ENCODE measurements at places on chromosomes 7 and 10.
A peak's percentile ranks its signal among the peaks of the same experiment; 100 is the strongest.

GRCh38 chr10:82811621-82812020 is 936.6 kb downstream of the NRG3 start:
- no peak for DNase-seq

- no peak for DNase-seq
Measured at GRCh38 chr10:97503406-97503805, 4.7 kb downstream of the UBTD1 start.

DNA sequence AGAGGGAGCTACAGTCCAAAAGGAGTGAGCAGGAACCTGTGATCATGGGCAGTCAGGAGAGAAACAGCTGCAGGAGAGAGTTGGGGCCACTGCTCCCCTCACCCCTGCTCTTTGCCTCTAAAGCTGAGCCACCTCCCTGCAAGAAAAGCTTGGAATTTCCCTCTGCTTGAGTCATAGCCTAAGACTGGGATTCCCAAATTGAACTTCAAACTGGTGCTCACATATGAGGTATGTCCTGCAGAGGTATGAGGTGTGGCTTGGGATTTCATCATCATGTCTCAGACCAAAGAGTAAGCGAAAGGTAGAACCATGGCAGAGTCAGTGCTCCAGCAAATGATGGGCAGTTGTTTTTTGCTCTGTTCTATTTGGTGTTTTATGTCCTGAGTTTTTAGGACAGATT is 237.1 kb upstream of the NRP1 start:
- no peak for DNase-seq

GRCh38 chr10:7121154-7121797 is 289.6 kb downstream of the SFMBT2 start:
- DNase-seq, result peak; percentile 1

DNA sequence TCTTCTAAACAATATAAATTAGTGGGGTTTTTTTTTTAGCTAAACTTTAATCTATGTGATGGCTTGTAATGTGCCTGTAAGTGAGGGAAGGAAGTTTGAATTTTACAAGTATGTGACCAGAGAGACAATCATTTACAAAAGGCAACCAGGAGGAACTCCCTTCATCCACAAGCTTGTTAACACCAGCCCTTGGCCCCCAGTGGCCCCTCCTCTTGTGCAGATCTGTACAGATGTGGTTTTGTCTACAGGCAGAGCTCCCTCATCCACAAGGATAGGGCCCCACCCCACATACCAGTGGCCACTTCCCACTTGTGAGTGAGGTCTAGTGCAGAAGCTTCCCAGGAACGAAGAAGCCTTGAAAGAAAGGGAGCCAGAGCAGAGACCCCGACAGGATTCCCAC is 234.1 kb upstream of the KMT2E start:
- no peak for DNase-seq

DNA sequence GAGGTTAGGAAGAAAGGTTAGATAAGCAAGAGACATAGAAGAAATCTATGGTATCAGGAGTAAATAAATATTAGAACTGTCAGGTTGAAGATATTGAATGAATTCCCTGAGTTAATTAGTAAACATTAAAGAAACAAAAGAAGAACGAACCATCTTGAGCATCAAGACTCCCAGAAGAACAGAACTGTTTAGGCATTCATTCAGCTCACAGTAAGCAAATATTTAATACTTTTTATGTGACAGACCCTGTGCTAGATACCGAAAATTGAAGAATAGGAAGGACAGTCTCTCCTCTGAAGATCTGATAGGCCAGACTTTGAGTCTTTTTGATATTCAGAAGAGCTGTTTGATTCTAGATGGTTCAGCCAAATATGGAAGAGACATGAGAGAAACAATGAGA is 731.5 kb downstream of the XPNPEP1 start:
- DNase-seq, result peak; percentile 53

GRCh38 chr7:98713165-98713810 is 96.2 kb downstream of the NPTX2 start:
- no peak for DNase-seq

DNA sequence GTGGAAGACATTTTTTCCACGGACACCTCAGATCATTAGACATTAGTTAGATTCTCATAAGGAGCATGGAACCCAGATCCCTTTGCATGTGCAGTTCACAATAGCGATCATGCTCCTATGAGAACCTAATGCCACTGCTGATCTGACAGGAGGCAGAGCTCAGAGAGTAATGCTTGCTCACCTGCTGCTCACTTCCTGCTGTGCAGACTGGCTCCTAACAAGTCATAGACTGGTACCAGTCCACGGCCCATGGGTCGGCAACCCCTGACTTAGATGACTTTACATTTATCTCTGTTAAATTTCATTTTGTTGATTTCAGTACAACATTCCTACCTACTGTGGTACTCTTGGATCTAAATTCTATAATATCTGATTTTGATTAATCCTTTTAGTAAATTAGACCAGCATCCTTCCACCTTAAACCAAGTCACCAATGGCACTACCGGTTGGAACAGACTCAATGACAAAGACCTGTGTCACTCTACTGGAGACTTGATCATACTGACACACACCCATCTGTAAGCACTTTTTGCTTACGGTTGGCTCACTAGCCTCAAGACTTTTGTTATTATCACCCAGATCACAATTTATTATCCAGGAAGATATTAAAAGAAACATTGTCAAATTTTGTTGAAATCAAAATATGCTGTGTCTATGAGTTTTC is 8.0 kb upstream of the CCDC71L start:
- no peak for DNase-seq

DNA sequence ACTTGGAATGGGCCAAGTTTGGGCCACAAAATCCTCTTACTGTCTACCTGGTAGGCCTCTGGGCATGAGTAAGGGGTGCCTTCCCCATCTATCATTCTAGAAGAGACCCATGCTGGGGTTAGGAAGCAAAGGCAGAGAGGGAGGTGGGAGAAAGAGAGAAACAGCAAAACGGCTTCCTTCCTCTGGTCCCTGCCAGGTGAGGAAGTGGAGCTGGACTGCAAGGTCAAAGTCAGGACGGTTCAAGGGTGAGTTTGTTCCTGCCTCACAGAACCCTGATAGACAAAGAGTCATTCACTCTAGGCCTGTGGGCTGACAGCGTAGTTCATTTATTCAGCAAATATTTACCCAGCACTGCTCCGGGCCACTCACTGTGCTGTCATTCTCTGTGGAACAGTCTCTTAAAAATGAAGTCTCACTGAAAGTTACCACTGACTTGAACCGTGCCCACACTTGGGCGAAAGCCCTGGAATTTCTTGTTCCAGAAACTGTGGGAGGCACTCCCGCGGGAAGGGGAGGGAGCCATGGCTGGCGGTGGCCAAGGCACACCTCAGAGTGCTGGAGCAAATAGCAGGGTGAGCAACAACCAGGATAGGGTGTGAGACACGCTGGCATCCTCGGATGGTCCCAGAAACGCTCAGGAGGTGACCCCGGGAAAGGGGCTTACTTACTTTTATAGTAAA is 26.2 kb upstream of the ECHDC3 start:
- no peak for DNase-seq

DNA sequence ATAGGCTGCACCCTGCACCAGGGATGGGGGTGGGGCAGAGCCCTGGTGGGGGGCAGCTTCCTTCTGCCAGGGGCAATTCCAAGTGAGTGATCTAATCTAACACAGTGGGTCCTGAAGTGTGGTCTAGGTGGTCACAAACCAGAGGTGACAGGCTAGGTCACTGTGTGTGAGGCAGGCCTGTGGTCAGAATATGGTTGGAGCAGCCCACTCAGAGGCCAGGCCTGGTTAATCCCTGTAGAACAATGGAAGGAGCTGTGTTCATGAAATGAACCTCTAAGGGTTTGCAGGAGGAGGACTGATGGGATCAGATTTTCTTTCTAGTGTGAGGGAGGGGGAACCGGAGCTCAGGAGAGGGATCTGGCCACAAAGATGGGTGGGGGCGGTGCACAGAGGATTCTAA is 10.0 kb upstream of the TSPAN14 start:
- DNase-seq, result no peak

GRCh38 chr10:78405231-78405630 is 371.6 kb downstream of the RPS24 start:
- no peak for DNase-seq

DNA sequence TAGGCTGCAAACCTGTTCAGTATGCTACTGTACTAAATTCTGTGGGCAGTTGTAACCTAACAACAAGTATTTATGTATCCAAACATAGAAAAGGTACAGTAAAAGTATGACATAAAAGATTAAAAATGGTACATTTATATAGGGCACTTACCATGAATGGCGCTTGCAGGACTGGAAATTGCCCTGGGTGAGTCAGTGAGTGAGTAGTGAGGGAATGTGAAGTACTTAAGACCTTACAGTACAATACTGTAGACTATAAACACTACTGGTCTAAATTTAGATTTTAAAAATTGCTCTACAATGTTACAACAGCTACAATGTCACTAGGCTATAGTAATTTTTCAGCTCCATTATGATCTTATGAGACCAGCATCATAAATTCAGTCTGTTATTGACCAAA is 146.0 kb upstream of the GNAI1 start:
- DNase-seq, result no peak

GRCh38 chr7:132407764-132408163 is 168.5 kb downstream of the PLXNA4 start:
- no peak for DNase-seq

DNA sequence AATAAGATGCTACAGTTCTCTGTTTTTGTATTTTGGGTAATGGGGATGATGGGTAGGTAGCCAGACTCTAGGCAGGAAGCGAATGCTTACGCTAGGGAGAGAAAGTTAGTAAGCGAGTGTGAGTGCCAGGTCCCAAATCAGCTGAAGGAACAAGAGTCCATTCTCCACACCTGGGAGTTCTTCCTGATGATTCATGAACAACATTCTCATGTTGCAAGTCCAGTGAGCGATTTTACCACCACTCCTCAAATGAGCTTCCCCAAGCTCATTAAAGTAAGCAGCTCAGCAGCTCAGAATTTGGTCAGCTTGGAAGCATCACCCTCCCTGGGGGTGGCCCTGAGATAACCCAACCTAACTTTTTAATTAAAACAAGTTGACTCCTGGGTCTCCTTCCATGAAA is 27.3 kb downstream of the SH3PXD2A start:
- DNase-seq, result no peak

DNA sequence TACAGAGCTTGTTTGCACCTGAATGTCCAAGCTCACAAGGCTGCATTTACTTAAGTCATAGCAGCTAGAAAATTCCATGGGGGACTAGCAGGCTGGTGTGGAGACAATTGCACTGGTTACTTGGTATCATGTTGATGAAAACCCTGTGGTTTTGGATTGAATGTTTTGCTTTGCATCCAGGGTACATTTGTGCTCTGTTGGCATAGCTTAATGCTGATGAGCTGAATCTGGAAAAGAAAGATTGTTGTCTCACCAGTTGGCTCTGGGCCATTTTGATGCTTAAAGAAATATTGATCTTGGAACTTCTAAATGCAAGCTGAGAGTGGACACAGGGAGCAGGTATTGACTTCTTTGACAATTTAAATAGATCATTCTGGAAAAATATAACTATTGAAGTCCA is 122.5 kb upstream of the MBL2 start:
- DNase-seq, result no peak

DNA sequence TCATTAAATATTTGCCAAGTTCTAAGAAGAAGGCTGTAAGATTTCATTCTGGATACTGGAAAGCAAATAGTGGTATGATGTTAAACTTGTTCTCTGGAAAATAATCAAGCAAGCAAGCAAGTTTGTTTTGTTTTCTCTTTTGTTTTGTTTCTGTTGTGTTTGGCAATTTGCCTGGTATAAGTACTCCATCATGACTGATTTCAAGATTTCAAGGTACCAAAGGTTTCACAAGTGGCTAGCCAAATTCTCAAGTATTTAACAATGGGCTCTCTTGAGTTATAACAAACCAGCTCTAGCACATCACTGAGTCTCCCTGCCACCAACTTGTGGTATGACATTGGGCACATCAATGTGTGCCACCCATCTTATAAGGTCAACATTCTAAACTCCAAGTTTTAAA is 151.7 kb upstream of the IGFBP3 start:
- no peak for DNase-seq

- DNase-seq, result peak; percentile 62
Measured at GRCh38 chr7:68176974-68177373, 1180.3 kb downstream of the TYW1 start.

DNA sequence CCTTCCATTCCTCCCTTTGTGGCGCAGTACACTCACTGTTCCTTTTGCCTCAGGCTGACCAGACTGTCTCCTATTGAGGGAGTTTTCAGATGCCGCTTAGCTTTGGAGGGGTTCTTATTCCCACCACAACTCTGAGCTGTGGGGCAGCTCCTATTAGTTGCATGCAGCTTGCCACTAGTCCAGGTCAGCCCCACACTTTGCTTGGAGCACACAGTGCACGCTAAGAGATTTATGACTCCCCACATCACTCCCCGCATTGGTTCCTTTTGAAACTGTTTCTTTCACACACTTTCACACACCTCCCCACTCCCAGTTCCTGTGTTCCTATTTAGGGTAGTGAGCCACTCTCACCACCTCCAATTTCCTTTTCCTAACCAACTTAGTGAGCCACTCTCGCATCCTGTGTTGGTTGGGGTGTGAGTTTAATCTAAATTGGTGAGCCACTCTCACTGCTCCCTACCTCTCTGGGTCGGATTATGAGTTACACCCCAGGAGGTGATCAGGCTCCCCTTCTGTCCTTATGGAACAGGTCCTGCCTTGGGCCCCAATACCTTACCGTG is 10.4 kb upstream of the ZNF485 start:
- no peak for DNase-seq

DNA sequence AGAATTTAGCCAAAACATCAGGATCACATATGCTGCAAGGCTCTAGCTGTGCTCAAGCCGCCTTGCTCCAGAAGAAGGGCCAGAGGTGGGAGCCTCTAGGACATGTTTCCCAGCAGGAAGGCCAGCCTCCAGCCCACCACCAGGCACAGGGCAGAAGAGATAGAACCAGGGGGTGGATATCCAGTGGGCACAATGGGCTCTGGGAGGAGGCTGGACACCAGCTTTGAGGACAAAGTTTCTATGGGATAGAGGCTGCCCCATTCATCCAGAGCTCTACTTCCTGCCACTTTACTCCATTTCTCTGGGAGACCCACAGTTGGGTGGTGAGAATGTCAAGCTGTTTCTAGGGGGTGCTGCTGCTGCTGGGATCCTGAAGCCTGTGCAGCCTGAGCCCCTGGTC is 77.1 kb downstream of the ARHGAP22 start:
- DNase-seq, result no peak

DNA sequence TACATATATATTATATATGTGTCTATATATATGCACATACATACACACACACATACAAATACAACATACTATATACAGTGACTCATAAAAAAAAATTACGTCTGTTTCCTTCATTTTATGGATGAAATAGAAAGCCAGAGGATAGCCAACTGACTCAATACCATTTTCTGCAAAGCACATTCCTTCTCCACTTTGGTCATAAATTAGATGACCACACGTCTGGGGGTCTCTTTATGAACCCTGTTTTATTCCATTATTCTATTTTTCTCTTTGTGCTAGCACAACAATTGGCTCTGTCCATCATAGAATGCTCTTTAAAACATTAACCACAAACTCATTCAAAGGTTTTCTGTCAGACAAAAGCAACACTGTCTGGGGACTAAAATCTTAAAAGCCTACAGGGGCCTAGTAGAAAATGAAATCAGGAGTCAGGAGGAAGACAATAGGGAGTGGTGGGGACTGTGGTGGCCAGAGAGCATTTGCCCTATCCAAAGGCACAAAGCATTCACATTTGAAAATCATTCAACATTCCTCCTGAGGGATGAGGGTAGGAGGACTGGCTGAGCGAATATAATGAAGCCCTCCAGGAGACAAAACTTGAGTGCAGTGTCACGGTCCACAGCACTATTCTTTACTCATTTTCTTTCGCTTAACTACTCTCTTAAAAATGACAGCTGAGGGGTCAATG is 4.3 kb downstream of the CUBN start:
- DNase-seq, result no peak
